ENCODE measurements at places on chromosomes 6 and 20.

GRCh38 chr6:166402582-166403277 is 20.0 kb upstream of the MPC1 start:
- DNase-seq: no peak

DNA sequence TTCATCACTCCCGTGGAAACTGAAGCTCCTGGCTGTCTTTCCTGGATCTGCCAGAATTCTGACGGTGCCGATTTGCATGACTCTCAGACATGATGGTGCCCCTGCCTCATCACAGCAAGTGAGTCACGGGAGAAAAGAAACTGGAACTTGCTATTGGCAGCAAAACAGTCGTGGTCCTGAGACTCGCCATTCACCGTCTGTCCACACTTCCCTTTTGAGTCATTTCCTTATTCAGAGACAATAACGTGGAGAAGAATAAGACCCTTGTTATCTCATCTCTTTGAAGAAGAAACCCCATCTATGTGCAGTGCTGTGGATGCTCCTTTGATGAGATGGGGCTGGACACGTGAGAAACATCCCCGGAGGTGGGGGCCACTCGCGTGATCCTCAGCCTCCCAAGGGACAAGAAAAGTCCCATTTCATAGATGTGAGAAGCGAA is 4.2 kb downstream of the GPR31 start:
- DNase-seq: no peak

- no peak for DNase-seq
Measured at GRCh38 chr20:10157549-10157948, 61.1 kb upstream of the SNAP25 start.

GRCh38 chr6:142374965-142375733 is 73.3 kb downstream of the ADGRG6 start:
- no peak for DNase-seq

GRCh38 chr6:45741437-45742171 is 274.1 kb downstream of the CLIC5 start:
- DNase-seq: peak; percentile 40

GRCh38 chr6:154187714-154188113 is 148.7 kb downstream of the OPRM1 start:
- DNase-seq: no peak

DNA sequence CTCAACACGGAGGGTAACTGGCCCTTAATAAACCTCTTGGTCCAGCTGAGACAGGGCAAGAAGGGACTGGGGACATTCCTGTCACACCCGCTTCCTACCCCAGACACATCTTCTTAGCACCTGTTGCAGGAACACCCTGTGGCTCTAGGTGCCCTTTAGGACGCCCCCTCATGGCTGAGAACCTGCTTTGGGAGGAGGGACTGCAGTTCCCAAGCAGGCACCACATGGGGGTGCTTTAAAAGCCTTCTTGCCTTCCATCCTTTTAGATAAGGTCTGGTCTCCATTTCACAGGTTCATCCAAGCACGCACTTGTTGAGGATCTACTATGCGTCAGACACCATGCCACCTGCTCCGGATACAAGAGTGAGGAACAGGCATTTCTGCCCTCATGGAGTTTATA is 26.6 kb downstream of the NSFL1C start:
- DNase-seq: no peak

GRCh38 chr6:30735668-30736314 is 6.7 kb downstream of the FLOT1 start:
- no peak for DNase-seq

- DNase-seq: no peak
Measured at GRCh38 chr6:81984599-81984998, 232.1 kb upstream of the TENT5A start.

GRCh38 chr6:37242429-37243052 is 15.0 kb upstream of the TBC1D22B start:
- peak; percentile 60 for DNase-seq

GRCh38 chr6:40681622-40682021 is 94.5 kb upstream of the LRFN2 start:
- no peak for DNase-seq

- no peak for DNase-seq
Measured at GRCh38 chr20:31972471-31973021, 4.6 kb downstream of the XKR7 start.

DNA sequence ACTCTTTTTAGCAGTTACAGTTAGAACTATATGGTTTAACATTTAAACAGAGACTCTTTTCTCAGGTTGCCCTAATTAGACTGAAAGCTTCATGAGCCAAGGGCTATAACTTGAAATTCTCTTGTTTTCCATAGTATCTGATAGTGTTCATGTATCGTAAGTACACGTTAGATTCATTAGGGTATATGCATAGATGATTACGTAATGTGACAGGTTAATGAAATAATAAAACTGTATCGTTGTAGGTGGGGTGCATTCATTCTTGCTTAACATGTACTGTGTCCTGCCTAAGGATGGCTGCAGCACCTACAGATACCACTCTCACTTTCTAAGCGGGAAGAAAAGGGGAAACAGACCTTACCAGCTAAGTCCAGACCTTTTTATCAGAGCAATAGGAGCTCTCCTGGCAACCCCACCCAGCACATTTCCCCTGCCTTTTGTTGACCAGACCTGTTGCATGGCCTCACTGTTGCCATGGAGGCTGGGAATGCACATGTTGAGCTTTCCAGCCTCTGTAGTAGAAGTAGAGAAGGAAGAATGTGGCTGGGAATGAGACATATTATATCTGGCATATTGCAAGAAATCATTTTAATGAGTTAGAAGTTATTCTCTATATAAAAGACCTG is 83.0 kb downstream of the MAP3K4 start:
- no peak for DNase-seq

GRCh38 chr20:61146023-61146422 is 106.0 kb upstream of the CDH4 start:
- no peak for DNase-seq

- DNase-seq: no peak
Measured at GRCh38 chr6:125477156-125477555, 175.4 kb upstream of the HDDC2 start.

- no peak for DNase-seq
Measured at GRCh38 chr6:152100183-152100618, 292.7 kb downstream of the ESR1 start.

- DNase-seq: no peak
Measured at GRCh38 chr6:4802312-4802935, 26.2 kb downstream of the CDYL start.

- DNase-seq: no peak
Measured at GRCh38 chr6:132475925-132476324, 37.0 kb downstream of the STX7 start.

- DNase-seq: no peak
Measured at GRCh38 chr6:92404281-92404680, 1015.1 kb downstream of the EPHA7 start.

DNA sequence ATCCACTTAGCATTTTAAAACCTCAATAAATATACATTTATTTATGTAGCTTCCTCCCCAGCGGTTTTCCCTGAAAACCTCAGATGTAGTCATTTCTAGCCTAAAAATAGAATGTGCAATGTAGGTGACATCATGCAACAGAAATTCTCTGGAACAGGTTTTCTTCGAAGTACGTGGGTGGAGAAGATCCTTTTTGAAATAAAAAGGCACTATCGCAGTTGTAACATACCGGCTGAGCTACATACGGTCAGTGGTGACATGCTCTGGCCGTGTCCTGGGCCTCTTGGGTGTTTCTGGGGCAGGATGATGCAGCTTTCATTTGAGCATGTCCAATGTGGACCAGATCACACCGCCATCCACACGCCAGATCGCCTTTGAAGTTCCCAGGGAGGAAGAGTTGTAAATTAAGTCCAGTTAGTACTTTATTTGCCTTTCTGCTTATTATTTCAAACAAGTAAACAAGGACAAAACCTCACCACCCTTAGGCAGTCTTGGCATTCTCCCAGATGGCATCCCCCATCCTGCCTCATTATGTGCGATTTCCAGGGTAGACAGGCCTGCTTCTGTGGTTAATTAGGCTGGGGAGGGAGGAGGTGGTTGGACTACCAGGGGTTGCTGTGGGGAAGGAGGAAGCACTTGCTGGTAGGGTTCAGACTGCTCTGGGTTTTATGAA is 109.5 kb upstream of the CLDN20 start:
- DNase-seq: no peak

DNA sequence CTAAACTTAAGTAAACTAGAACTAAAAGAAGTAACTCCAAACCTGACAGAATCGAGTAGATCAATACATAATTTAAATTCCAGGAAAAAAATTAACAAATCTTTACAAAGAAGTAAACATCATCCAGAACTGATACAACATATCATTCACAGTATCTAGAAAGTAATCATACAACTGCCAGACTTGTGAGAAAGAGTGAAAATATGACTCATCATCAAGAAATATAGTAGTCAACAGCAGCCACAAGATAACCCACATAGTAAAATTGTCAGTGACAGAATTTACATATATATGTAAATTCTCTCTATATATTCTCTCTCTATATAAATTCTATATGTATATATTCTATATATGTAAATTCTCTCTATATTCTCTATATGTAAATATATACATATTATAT is 242.8 kb upstream of the RGS17 start:
- no peak for DNase-seq

- no peak for DNase-seq
Measured at GRCh38 chr20:51404297-51405060, 138.0 kb downstream of the NFATC2 start.

DNA sequence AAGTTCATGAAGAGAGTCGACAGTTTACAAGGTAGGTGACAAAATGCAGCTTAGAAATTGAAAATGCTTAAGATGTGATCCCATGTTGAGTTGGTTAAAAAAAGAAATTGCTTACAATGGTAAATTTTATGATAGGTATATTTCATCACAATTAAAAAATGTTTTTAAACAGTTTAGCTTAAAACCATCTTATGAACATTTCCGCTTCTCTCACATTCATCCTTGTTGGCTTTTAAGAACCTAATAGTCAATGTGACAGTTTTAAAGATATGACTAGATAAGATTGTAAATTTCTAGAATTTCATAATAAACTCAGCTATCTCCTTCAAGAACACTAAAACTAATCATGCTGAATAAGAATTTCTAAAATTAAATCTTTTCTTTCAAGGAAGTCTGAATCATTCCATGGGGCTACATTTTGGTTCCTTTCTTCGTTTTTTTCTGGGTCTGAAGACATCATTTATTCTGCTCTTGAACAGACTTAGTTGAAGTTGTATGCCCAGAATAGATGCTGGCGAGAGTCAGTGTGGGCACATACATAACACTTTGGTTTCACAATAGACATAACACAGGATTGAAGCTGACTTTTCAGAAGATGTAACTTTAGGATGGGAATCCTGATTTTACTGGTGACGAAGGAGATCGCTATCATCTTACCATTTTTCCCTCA is 35.9 kb upstream of the LTV1 start:
- DNase-seq: no peak

- no peak for DNase-seq
Measured at GRCh38 chr20:58268421-58268821, 40.0 kb upstream of the ANKRD60 start.

DNA sequence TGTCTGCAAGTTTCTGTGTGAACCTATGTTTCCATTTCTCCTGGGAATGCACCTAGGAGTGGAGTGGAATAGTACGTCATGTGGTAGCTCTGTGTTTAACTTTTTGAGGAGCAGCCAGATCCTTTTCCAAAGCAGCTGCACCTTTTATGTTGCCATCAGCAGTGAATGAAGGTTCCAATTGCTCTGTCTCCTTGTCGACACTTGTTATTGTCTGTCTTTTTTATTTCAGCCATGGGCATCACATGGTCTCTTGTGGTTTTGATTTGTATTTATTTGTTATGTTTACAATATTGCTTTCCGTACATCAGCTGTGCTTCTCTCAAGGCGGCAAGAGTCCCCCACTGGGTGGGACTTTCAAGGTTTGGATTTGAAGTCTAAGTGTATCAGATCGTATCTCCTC is 33.9 kb upstream of the STX16 start:
- DNase-seq: no peak

DNA sequence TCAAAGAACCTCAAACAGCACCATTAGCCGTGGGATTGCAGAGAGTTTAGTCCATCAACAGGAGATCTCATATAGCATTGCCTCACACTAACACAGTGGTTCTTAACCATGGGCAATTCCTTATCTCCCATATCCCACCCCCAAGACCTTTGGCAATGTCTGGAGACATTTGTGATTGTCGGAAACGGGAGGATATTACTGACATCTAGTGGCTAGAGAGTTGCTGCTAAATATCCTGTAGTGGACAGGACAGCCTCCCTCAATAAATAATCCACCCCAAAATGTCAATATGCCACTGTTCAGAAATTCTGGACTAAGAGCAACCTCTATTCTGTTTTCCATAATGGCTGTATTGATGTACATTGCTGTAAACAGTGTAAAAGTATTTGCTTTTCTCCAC is 210.1 kb upstream of the CCN2 start:
- no peak for DNase-seq

DNA sequence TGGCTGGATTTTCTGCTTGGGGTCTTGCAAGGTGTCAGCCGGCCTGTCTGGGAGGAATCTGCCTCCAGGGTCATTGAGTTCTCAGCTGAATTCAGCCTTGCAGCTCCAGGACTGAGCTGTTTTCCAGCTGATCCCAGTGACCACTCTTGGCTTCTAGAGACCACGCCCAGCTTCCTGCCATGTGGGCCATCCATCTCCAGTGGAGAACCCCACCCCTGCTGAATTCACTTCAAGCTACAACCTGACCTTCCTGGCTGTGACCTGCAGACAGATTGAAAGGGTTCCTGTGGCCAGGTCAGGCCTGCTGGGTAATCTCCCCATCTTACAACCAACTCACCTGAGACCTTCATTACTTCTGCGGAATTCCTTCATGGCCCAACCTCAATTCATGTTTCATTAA is 26.5 kb upstream of the SYNDIG1 start:
- no peak for DNase-seq

DNA sequence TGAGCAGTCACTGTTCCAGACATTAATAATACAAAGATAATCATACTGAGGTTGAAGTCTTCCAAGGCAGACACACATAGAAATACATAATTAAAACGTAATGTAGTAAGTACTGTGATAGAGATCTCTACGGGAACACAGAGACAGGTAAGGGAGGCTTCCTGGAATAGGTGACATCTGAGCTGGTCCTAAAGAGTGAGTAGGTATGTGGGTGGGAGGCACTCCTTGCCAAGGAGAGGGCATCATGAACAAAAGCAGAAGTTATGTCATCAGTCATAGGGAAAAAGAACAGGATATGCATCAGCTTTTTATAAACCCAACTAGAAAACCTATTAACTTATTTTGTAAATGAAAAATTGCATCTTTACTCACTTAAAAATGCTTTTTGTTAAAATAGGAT is 110.0 kb downstream of the MAP7 start:
- DNase-seq: no peak

- DNase-seq: no peak
Measured at GRCh38 chr6:127120023-127120786, 1.7 kb downstream of the RSPO3 start.

DNA sequence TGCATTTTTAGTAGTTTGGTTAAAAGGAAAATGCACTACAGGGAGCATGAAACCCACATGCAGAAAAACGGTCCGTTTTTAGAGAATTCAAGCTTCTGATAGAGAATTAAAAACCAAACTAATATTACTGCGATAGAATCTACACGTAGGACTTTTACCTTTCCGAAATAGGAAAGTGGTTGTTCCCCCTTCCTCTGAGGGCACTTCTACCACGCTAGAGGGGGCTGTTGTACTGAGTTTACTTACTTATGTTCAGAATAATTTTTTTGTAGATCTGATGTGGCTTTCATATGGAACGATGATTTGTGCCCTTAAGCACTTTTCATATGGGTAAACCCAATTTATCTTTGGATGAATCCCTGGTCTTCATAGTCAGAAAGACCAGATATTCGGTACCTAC is 264.3 kb upstream of the PLN start:
- DNase-seq: peak; percentile 28

Measured in ovary (tissue), 10 donors.